RWPE2 (cell line): ENCODE measurements at places on chromosomes 7 and 10.
A peak's percentile ranks its signal among the peaks of the same experiment; 100 is the strongest.

DNA sequence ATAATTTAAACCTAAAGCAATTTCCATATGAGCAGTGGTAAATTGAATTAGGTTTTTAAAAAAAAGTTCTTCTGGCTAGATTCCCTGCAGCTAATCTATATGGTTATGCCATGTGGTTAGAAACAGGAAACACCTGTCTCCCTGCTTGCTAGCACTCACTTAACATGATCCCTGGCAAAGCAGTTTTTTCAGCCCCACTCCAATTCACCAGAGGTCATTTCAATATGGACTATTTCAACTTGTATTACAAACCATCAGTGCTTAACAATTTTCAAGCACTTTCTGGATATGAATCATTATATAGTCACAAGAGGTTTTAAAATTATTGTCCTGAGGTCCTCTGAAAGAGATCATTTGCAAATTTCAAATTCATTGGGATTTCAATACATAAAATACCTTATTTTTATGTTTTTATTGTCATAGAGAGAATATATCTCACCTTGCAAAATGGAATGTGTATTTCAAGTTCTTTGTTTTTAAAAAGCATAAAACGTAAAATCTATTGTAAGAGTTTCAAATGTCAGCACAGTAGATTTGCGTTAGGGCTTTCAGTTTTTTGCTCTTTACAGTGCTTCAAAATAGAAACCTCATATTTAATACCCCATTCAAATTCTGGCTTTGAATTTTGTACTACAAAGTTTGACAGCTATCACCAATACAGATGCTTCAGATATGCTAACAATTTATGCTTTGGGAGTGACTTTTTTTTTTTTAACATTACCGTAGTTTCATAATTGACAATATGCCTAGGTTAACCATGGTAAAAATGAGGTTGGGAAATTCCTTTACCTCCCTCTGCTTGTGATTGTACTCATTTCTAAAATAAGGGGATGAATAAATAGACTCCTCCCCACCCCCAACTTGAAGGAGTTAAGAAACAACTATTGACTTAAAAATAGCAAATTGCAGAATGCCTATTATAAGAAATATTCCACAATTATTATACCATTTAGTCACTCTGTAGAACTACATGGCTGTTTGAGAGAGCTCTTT is 117.5 kb upstream of the HGF start:
- DNase-seq, result no peak

DNA sequence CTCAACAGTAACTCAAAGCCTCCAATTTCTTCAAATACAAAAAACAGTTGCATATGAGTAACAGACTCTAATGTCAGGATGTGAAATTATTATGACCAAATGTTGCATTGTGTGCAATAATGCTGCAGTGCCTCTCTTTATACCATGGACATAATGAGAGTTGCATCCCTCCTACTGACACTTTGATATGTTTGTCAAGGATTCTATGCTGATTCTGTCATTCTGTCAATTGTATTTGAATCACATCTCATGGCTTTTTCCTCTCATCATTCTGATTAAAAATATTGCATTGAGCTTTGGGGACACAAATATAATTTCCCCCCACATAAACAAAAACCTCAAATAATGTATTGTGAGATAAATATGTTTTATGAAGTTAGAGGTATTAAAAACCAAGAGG is 84.6 kb upstream of the SGCE start:
- DNase-seq, result no peak

DNA sequence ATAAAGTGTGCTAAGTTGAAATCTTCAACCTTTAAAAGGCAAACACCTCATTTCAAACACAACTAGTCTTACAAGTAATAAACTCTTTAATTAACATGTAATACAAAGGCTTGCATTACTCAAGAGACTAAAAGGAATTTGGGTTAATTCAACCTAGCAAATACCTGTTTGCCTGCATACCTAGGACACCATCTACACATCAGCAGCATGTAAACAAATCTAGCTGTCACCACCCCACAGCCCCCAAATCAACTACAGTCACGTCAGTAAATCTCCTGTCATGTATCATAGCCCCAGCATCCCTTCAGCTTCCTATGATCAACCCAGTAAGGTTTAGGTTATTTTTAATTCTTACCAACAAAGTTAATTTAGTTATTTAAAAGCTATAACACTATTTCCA is 33.5 kb downstream of the ZNF800 start:
- no peak for DNase-seq

DNA sequence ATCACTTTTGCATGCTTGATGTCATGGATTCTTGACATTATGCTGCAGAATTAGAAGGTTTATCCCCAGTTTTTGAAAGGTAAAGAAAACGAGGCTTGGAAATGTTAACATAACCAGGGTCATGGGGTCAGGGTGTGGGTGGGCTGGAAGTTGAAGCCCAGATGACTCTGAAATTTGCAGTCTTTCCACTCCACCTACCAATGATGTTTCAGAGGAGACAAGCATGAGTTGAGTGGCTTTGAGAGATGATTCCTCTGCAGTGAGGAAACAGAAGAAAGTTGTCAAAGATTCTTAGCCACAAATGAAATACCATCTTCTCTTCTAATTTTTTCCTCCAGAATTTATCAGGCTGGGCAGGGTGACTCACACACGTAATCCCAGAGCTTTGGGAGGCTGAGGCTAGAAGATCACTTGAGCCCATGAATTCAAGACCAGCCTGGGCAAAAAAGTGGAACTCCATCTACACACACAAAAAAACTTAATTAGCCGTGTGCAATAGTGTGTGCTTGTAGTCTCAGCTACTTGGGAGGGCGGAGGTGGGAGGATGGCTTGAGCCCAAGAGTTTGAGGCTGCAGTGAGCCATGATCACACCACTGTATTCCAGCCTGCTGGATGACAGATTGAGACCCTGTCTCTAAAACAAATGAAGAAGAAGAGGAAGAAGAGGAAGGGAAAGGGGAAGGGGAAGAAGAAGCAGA is 239.1 kb upstream of the AUTS2 start:
- DNase-seq, result no peak

DNA sequence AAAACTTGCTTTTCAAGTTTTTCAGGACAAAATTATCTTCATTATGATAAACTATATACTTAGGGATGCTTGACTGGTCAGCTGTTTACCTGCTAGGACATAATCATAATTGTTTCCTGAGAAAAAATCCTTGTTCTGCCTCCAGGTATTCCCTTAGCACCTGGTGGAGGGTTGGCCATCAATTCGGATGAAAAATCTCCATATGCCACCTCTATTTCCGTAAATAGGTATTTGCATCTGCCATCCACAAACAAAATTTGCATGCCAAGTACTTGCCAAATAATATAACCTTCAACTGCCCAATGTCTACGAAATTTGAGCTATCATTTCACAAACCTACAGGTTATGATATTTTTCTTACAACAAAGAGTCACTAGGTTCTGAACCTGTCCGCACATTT is 126.2 kb downstream of the RNF133 start:
- no peak for DNase-seq

- DNase-seq, result no peak
These were observed 233.3 kb upstream of the MDFIC start for GRCh38 chr7:114688443-114689055.

- DNase-seq, result no peak
These were observed 723.6 kb downstream of the INHBA start for GRCh38 chr7:40979296-40979695.

DNA sequence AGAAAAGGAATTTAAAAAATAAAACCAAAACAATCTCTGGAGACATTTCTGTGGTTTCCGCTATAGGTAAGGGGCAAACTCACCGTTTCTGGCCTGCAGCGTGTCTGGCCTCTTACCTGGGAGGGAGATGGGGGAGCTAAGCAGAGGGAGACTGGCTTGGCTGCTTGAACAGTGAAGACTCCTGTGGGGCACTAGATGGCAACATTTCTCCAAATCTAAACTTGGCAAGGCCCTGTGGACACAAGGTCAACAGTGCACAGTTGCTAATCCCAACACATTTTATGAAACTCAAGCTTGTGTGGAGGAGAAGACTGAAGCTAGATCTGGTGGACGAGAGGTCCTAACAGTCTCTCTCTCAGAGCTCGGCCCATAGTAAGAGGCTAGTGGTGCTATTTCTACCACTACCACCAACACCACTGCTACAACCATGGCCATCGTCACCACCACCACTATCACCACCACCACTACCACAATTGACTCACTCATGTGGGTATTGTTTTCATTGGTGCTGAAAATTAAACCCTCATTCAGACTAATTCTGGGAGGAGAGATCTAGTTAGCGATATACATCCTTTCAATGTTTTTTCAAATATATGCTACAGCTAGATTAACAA is 28.4 kb upstream of the CDHR3 start:
- no peak for DNase-seq

DNA sequence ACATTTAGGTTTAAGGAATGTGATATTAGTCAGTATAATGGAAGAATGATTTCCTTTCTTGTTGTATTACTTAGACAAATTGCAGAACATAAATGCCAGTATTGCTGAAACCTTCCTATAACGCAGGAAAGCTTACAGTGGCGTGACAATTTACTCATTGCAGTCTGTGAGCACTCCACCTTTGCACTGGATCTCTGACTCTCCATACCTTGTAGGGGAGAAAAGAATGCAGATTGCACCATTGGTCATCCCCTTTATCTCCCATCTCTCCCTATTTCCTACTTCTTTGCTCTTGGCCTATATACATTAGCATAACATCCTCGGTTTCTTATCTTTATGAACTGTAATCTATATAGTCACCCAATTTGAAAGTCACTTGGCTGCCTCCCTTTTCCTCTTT is 28.1 kb upstream of the HYAL4 start:
- no peak for DNase-seq

GRCh38 chr10:67200913-67201564 is 275.2 kb downstream of the LRRTM3 start:
- DNase-seq, result no peak

DNA sequence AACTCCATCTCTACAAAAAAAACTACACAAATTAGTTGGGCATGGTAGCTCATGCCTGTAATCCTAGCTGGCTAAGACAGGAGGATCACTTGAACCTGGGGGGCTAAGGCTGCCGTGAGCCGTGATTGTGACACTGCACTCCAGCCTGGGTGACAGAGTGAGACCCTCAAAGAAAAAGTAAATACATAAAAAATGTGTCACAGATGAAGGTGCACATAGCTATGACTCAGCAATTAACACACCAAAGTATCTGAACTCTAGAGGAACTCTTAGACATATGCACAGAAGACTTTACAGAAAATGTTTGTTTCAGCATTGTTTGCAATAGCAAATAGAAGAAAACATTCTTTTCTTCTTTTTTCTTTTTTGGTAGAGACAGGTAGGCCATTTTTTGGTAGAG is 8.3 kb downstream of the C10orf62 start:
- DNase-seq, result no peak

GRCh38 chr10:3478153-3478552 is 305.6 kb upstream of the PITRM1 start:
- DNase-seq, result no peak

GRCh38 chr10:106023329-106023728 is 1141.2 kb downstream of the SORCS1 start:
- DNase-seq, result no peak

DNA sequence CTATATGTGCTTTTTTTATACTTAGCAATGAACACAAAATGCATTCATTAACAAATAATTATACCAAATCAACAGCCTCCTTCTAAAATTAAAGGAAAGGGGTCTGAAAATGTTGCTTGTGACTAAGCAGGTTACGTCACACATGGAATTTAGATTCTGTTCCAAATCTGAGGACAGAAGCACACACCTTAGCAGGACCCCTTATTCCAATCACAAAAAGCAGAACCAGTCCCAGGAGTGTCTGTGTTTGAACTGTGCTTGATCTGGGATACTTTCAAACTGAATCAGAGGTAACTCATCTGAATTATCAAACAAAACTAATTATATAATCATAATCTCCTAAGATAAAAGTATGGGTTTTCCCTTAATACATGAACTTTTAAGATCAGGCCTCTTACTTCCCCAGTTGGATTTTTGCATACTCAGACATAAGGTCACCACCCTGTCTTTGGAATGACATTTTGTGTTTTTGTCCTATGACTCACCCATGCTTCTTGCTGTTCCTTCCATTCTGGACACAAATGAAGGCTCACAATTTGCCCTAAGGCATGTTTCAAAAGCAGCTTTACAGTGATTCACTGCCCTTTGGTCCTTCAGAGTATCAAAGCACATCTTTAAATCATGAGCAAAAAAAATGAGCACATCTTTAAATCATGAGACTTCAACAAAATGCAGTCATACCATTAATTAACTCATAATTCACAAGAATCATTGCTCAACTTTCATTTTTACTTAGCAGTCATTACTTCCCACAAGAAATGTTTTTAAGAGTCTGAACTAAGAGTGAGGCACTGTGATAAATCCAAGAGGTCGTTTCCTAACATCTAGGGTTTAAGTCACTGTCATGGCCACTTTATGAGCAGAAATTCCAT is 35.5 kb downstream of the SEMA3C start:
- peak; percentile 64 for DNase-seq

GRCh38 chr7:142461437-142461836 is 203.6 kb upstream of the PRSS58 start:
- DNase-seq, result no peak

DNA sequence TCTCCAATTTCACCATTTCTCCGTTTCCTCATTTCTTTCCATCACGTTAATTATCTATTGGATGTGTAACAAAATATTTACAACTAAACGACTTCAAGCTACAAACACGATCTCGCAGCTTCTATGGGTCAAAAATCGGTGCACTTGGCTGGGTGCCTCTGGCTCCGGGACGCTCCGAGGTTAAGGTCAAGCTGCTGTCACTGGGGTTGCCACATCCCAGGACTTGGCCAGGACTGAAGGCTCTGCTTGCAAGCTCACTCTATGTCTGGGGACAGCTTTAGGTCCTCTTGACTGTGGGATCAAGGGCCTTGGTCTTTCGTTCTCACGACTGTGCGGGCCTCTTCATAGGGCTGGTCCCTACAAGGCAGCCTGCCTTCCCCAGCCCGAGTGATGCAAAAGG is 159.7 kb downstream of the CCDC3 start:
- no peak for DNase-seq

DNA sequence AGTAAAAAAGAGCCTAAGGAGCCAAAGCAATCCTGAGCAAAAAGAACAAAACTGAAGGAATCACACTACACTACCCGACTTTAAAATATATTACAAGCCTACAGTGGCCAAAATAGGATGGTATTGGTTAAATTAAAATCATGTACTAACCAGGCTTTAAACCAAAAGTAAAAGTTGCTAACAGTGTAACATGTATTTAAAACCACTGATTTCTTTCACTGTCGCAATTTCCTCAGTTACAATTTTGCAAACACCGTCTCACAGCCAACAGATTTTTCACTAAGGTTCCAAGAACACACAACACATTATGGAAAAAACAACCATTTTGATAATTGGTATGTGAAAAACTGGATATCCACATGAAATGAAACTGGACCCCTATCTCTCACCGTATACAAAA is 74.0 kb downstream of the JMJD1C start:
- DNase-seq, result no peak

GRCh38 chr7:103811290-103811689 is 178.2 kb downstream of the RELN start:
- no peak for DNase-seq

DNA sequence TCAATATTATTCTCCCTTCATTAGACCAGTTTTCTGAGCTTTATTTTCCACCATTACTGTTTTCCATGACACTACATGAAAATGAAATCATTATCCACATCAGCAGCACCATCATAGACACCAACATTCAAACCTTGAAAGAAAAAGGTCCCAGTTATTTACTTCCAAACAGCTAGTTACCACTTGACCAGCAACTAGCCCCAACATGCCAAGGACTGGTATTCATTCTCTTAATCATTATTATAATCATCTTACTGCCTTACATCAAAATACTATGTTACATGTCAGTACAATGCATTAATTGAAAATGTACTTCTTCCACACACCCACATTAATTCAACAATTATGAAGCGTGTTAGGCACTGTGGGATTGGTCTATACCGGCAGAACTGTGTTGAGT is 199.4 kb downstream of the TSPAN12 start:
- no peak for DNase-seq

- DNase-seq, result no peak
These were observed 14.1 kb upstream of the PPA1 start for GRCh38 chr10:70247360-70247759.
